ENCODE measurements at places on chromosomes 11 and 22.
A peak's percentile ranks its signal among the peaks of the same experiment; 100 is the strongest.

DNA sequence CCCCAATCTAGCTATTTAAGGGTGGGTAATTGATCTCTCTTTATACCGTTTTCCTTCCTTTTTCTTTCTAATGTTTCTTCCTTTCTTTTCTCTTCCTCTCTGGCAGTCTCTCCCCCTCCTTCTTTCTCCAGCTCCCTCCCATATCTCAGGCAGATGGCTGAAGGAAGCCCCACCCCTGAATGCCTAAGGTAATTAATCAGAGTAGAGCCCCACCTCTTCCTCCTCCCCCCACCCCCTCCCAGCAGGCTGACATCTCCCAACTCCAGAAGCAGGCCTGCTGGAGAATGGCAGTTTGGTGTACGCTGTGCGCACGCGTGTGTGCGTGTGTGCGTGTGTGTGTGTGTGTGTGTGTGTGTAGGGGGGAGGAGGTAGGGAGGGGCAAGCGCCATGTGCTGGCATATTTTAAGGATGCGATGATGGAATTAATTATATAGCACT lies 122.6 kb downstream of the APOL5 start:
- no peak for DNase-seq

- no peak for DNase-seq
These were observed 83.7 kb upstream of the SEPTIN5 start for GRCh38 chr22:19630614-19631013.

- no peak for DNase-seq
These were observed 13.4 kb downstream of the LGR4 start for GRCh38 chr11:27459191-27459590.

GRCh38 chr11:100680070-100680469 lies 7.0 kb upstream of the ARHGAP42 start:
- DNase-seq, result no peak

GRCh38 chr22:46150655-46151477 lies 540 bp downstream of the PPARA start:
- peak; percentile 39 for DNase-seq

- DNase-seq, result no peak
These were observed 4.8 kb upstream of the SUN2 start for GRCh38 chr22:38760477-38761201.

- DNase-seq, result no peak
These were observed 205.0 kb upstream of the RAG2 start for GRCh38 chr11:36803084-36803483.

DNA sequence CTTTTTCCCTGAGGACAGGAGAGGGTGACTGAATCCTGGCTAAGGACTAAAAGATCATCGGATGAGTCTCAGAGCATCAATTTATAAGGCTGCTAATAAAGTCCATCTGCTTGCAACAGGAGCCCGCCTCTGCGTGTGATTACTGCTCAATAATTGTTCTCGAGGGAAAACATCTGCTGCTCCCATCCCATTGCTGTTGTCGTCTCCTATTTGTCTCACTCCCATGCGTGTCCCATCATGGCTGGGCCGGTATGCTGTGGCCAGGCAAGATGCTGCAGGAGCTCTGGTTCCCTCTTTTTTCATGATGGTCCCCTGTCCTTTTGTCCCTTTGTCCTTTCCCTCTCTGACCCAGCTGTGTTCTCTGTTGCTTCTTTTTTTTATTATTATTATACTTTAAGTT lies 121.2 kb downstream of the SPATA19 start:
- DNase-seq, result no peak
